SK-N-MC (cell line): ENCODE measurements at places on chromosomes 2 and 18.

DNA sequence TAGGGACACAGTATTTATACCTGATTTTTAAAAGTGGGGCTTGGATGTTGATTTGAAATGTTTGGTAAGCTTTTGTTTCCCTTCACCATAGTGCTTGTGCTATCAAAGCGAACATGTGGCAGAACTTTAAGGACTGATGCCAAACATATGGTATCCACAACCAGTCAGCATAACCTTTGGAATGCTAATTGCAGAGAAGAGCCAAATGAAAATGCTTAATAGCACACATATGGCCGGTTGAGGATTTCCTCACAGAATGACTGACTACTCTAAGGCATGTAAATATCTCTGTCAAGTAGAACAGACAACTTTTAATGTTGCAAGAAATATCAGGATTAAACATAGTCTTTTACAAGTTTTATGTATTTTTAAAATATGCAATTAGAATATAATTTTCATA lies 120.9 kb upstream of the COL3A1 start:
- no peak for DNase-seq

DNA sequence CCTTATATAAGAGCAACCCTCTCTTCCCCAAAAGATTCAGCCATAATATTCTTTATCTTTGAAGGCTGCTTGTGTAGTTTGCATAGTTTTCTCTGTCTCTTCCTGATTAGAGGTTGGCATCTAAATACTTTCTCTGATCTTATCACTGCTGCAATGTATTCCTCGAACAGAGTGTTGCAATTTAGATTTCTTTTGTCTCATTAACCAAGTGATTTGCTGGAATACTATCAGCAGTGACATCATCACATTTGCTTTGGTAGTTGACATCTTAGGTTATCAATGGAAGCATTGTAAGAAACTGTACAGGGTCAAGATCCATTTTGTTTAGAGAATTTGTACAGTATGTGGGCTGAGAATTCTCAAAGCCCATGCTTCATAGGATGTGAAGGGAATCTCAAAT lies 72.0 kb upstream of the NEUROD1 start:
- no peak for DNase-seq

DNA sequence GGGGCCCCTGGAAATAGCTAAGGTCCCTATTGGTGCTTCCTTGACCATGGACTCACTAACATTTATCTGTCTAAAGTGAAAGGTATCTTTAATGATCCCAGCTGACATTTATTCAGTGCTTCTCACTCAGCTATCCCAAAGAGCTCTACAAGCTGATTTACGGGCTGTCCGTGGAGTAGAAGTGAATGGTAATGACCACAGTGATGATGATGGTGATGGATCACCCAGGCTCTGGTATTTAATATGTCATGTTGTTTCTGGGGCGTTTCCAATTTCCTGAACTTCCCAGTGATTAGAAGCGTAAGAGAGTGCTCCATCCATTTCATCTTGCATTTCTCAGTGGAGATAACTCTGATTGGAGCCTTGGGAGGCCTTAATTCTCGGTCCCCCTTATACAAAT lies 304.3 kb downstream of the HRH4 start:
- no peak for DNase-seq

DNA sequence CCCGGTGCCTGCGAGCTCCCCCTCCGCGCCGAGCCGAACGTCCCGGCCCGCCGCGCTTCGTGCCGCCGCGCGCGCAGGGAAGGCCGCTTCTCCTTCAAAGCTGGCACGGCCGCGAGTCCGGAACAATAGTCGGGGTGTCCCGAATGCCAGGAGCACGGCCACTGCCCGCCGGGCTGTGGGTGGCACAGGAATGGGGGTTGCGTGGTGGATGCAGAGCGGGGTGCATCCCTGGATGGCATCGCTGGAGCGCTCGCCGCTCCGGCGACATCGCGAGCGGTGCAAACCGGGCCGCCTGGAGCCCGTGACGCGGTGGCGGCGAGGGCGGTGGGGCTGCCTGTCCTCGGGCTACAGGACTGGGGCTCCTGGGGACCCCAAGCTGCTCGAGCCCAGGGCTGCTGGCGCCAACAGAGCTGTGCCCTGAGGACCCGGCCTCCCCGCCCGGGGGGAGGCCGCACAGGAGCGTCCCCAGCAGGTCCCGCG lies 1.1 kb upstream of the SATB2 start:
- DNase-seq, result no peak

DNA sequence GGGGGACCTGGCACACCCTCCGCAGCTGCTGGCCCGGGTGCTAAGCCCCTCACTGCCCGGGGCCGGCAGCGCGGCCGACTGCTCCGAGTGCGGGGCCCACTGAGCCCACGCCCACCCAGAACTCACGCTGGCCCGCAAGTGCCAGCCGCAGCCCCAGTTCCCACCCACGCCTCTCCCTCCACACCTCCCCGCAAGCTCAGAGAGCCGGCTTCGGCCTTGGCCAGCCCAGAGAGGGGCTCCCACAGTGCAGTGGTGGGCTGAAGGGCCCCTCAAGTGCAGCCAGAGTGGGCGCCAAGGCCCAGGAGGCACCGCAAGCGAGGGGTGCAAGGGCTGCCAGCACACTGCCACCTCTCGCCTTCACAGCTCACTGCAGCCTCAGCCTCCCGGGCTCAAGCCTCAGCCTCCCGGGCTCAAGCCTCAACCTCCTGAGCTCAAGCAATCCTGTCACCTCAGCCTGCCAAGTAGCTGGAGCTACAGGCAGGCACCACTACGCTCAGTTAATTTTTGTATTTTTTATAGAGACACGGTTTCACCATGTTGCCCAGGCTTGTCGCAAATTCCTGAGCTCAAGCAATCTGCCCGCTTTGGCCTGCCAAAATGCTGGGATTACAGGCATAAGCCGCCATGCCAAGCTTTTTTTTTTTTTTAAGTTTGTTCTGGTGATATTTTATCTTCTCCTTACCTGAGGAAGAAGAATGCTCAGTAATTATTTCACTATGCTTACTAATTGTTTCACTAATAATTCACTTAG lies 71.7 kb upstream of the CDCA7 start:
- DNase-seq, result no peak

GRCh38 chr2:208565690-208566416 lies 159.3 kb downstream of the PTH2R start:
- DNase-seq, result no peak

DNA sequence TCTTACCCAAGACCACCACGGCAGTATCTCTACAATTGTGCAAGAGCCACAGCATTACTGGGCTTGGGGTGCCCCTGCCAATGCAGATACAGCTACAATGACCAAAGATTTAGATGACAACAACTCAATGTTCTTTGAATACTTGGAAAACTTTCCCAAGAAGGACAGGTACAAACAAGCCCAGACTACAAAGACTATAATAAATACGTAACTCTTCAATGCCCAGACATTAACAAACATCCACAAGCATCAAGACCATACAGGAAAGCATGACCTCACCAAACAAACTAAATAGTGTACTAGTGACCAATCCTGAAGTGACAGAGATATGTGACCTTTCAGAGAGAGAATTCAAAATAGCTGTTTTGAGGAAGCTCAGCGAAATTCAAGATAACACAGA lies 62.8 kb downstream of the ICA1L start:
- no peak for DNase-seq

GRCh38 chr2:10252661-10253060 lies 50.0 kb upstream of the HPCAL1 start:
- DNase-seq, result no peak
